Heart left ventricle (tissue), 16 donors: ENCODE measurements at places on chromosomes 12 and 14. TPM values are rescaled to one million over a fixed set of nuclear protein-coding genes. Genes with fewer than 3 reads are reported as not detected.
A peak's percentile ranks its signal among the peaks of the same experiment; 100 is the strongest.

The CDKL1 gene
- total RNA-seq = 4.2 TPM

The TAS2R7 gene
- total RNA-seq = not detected

The PRPF39 gene
- 10.8 TPM for total RNA-seq

The KITLG gene
- total RNA-seq = 8.0 TPM

The PTPRR gene
- total RNA-seq = 0.29 TPM

DNA sequence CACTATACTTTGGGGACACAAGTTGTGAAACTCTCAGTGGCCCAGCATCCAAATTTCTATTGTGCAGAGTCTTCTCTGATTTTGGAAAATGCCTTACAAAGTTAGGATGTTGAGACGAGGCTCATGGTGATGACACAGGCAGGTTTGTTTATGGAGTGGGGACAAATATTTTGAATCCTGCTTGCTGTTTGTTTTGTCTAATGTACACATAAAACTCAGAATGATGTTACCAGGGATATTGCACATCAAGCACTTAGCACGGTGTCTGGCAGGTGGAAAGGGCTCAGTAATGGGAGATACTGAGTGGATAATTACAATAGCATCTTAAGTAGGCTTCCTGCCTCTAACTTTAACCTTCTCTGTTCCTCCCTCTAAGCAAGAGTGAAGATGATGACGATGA, 628.9 kb upstream of the TBX3 start:
- no peaks in the 10 kb centered on the region for H3K36me3 ChIP-seq
- H3K4me3 ChIP-seq = no peak overlapping the region
- no peak overlapping the region for H3K27ac ChIP-seq
- H3K4me1 ChIP-seq = no peaks in the 10 kb centered on the region
- no peak for DNase-seq

GRCh38 chr14:74574706-74575105, 37.3 kb downstream of the LTBP2 start:
- DNase-seq = no peak
- no peak overlapping the region for H3K4me3 ChIP-seq
- peak overlapping the region; percentile 39 for H3K27ac ChIP-seq
- no peaks in the 10 kb centered on the region for H3K36me3 ChIP-seq

DNA sequence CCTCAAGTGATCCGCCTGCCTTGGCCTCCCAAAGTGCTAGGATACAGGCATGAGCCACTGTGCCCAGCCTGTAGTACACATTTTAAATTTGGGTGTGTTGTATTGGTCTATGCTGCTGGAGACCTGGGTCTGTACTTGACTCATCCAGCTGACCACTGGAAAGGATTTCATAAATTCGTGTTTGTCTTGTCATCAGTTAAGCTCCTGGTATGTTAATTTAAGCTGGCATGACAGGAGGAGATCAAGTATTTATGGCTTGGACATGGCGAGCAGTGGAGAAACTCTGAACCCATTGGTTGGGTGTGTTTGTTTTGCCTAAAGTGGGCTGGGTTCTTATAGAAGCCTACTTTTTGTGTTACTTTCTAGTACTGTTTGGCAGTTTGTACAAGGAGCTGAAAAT, 24.2 kb downstream of the YY1 start:
- H3K4me3 ChIP-seq = no peak overlapping the region
- H3K27me3 ChIP-seq = no peaks in the 10 kb centered on the region
- H3K27ac ChIP-seq = no peak overlapping the region
- H3K4me1 ChIP-seq = peaks cover 32% of the 10 kb centered on the region
- peaks cover 15% of the 10 kb centered on the region for H3K36me3 ChIP-seq

DNA sequence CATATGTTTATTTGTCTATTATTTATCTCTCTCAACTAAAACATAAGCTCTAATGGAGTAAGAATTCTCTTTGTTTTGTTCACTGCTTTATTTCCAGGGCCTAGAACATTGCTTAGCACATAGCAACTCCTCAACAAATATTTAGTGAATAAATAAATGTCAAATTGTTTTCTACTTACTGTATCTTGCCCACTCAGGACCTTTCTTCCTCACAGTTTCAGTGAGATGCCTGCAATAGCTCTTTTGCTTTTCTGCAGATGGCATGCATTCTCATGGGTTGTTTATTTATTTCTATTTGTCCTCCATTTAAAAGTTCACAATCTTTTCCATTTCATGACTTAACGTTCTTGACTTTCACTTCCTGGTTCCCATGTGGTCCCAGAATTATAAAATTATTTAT, 94.9 kb upstream of the TTC7B start:
- no peak overlapping the region for H3K27ac ChIP-seq
- H3K4me1 ChIP-seq = no peaks in the 10 kb centered on the region
- no peaks in the 10 kb centered on the region for H3K27me3 ChIP-seq
- H3K36me3 ChIP-seq = no peaks in the 10 kb centered on the region

DNA sequence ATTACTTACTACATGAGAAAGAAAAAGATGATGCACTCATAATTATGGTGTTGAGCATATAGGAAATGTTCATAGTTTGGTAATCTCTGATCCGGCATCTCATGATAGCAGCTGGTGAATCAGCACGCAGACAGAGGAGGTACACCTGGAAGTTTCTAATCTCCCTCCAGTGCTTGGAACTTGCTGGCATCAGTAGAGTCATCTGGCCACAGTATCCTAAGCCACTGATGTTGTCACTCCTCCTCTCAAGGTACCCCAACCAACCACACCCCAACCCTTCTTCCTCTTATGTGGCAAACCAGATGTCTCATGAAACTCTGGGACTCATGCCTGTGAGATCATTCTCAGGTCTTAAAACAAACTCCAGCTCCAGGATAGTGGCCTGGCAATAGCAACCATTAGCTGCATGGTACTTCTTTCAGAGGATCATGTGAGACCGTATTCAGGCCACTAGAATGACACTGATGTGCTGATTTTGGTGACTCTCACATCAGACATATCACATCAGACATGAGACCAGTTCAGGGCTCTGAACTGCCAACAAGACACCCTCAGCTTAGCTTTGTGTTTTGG, 143.0 kb downstream of the RASSF9 start:
- H3K4me3 ChIP-seq = no peak overlapping the region
- no peak overlapping the region for H3K27ac ChIP-seq
- no peaks in the 10 kb centered on the region for H3K36me3 ChIP-seq
- no peaks in the 10 kb centered on the region for H3K4me1 ChIP-seq

DNA sequence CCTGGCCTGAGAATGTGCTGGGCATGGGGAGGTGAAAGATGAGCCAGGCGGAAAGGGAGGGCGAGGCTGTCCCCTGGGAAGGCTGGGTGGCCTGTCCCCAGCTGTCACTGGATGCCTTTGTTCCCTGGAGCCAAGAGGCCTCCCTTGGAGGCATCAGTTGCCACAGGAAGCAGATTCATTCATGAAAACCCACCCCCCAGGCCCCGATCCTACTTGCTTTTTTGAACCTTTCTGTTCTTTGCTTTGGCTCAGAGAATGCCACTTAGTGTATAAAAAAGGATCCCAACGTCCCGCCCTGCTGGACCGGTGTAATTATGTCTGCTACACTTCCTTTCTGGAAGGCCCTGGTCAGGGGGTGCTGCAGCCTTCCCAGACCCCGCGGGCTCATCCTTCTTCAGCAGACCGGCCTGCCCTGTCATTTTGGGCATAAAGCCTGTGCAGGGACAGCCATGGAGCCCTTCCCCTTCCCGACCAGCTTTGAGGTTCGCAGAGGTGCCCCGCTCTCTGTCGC, 220.2 kb downstream of the SLC41A2 start:
- H3K27ac ChIP-seq = no peak overlapping the region
- H3K4me3 ChIP-seq = no peak overlapping the region
- H3K36me3 ChIP-seq = no peaks in the 10 kb centered on the region
- no peak for DNase-seq
- H3K27me3 ChIP-seq = no peaks in the 10 kb centered on the region

- peaks cover 12% of the 10 kb centered on the region for H3K4me1 ChIP-seq
- DNase-seq = peak; percentile 91
- H3K27ac ChIP-seq = peak overlapping the region; percentile 50
- H3K27me3 ChIP-seq = peaks cover 29% of the 10 kb centered on the region
These were observed 83.7 kb downstream of the TNFAIP2 start for GRCh38 chr14:103206836-103207387.

GRCh38 chr12:754851-755562, 2.6 kb downstream of the WNK1 start:
- H3K4me3 ChIP-seq = peak overlapping the region; percentile 86
- H3K27me3 ChIP-seq = no peaks in the 10 kb centered on the region
- H3K36me3 ChIP-seq = no peaks in the 10 kb centered on the region
- peak overlapping the region; percentile 99 for H3K27ac ChIP-seq
- peaks cover 62% of the 10 kb centered on the region for H3K4me1 ChIP-seq
